Omental fat pad (tissue), 4 donors: ENCODE measurements at places on chromosomes 3 and 15. TPM values are rescaled to one million over a fixed set of nuclear protein-coding genes. Genes with fewer than 3 reads are reported as not detected.

DNA sequence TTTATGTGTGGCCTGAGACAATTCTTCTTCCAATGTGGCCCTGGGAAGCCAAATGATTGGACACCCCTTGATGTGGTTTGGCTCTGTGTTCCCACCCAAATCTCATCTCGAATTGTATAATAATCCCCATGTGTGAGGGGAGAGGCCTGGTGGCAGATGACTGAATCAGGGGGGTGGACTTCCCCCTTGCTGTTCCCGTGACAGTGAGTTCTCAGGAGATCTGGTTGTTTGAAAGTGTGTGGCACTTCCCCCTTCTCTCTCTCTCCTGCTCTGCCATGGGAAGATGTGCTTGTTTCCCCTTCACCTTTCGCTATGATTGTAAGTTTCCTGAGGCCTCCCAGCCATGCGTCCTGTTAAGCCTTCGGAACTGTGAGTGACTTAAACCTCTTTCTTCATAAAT is 60.1 kb upstream of the PARL start:
- no peak for DNase-seq

DNA sequence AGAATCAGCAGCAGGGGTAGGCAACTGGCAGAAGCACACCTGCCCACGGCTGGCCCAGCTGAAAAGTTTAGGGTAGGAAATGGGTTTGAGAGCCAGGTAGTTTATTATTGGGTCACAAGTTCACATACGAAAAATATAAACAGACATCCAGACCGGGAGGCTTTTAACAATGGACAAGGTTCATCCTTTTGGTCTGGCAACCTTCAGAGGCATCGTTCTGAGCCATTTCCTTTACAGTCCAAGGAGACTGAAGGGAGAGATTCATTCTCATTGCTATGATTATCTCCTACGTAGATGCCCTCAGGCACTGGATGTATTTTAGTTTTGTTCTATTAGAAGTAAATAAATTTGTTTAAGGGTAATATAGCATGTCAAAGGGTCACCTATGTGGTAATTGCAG is 248.0 kb upstream of the THBS1 start:
- no peak for DNase-seq

The HEG1 gene
- 95.2 TPM for total RNA-seq

- DNase-seq, result no peak
Observed at GRCh38 chr15:93451822-93452221, 362.8 kb upstream of the RGMA start.

- DNase-seq, result no peak
Observed at GRCh38 chr15:38252481-38253350, at the start of gene SPRED1. SPRED1 (plus strand) TSS chr15:38252836; CDS start chr15:38253186, 350 bp downstream.

DNA sequence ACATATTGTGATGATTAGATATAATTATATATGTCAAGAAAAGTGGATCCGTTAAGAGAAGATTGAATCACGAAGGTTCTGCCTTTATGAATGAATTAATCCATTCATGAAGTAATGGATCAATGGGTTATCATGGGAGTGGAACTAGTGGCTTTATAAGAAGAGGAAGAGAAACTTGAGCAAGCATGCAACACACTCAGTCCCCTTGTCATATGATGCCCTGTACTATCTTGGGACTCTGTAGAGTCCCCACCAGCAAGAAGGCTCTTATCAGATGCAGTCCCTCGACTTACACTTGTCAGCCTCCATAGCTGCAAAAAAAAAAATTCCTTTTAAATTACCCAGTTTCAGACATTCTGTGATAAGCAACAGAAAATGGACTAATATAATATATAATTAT is 301.9 kb downstream of the RAP2B start:
- DNase-seq, result no peak

The C2CD4A gene
- total RNA-seq, result 0.09 TPM

- DNase-seq, result no peak
Observed at GRCh38 chr15:93861956-93862741, 369.2 kb upstream of the MCTP2 start.

DNA sequence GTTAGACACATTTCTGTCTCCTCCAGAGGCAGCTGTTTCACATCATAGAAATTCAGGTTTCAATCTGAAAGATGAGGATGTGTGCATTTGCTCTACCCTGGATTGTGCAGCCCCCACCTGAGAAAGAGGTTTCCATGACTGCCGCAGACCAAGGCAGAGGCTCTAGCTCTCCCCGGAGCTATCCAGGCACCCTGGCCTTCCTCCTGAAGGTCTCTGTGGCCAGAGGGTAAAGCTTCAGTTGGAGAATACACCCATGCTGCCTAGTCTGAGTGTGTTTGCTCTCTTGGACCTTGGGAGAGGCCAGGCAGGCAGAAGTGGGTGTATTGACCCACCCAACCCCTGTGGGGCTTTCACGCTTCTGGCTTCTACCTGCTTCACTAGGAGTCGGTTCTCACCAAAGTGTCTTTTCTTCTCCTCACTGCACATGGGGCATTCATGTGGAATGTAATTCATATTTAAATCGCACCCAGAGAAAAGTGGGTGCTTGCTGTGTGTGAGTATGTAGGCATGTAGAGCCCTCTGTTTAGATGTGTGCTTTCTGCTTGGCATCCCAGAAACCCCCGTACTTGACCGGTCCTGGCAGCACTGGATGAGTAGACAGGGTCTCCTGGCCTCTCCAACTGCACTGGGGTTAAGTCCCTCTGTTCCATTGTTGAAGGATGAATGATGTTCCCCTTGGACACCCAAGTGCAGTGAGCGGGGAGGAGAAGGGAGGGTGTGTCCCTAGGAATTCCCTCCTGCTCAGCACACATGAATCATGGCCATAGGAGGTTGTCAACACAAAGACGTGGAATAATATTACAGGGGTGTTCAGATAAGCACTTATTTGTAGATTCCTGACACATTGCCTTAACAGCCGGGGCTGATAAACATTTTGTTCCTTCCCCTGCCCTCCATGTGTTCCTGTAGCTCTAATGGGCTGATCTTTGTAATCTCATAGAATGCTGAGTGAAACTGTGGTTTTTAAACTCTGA is 20.3 kb upstream of the RAB6B start:
- DNase-seq, result no peak

DNA sequence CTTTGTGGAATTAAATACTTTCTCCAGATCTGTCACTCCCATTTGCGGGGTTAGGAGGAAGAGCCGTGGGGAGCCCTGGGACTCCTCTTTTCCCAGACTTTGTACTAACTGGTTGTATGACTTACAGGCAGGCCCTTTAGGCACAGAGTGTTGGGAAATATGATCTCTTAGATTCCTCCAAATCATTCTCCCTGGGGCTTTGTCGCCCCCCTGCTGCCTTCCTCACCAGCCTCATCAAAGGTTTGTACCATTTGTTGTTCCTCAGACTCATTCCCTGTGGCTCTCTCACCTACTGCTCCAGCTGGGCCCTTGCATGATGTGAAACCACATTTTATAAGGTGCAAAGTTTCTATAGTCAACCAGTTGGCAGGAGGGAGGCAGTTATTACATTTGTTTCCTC is 56.4 kb downstream of the CRYGS start:
- no peak for DNase-seq

The PIGBOS1 gene
- total RNA-seq, result 13.8 TPM

GRCh38 chr15:81947548-81947947 is 98.3 kb downstream of the MEX3B start:
- no peak for DNase-seq

DNA sequence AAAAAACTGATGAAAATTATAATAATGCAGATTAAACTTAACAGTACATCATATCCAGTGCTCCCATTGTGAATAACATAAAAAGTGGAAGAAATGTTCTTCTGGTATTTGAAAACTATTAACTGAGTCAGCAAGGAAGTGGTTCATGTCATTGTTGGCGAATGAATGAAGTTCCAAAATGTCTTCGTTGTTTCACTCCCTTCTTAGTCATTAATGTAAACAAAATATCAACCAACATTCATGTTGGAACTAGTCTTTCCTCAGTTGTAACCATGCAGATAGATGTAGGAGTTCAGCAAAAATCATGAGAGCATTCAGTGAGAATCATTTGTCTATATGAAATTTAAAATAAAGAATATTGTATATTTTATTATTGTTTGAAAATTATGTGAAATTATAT is 44.1 kb upstream of the ICE2 start:
- no peak for DNase-seq

The ISLR gene
- 73.3 TPM for total RNA-seq

- peak; percentile 29 for DNase-seq
Observed at GRCh38 chr3:102673271-102674115, 238.7 kb downstream of the ZPLD1 start.

- no peak for DNase-seq
Observed at GRCh38 chr3:181699171-181699903, 12.4 kb upstream of the SOX2 start.

The DPPA4 gene
- total RNA-seq, result not detected

DNA sequence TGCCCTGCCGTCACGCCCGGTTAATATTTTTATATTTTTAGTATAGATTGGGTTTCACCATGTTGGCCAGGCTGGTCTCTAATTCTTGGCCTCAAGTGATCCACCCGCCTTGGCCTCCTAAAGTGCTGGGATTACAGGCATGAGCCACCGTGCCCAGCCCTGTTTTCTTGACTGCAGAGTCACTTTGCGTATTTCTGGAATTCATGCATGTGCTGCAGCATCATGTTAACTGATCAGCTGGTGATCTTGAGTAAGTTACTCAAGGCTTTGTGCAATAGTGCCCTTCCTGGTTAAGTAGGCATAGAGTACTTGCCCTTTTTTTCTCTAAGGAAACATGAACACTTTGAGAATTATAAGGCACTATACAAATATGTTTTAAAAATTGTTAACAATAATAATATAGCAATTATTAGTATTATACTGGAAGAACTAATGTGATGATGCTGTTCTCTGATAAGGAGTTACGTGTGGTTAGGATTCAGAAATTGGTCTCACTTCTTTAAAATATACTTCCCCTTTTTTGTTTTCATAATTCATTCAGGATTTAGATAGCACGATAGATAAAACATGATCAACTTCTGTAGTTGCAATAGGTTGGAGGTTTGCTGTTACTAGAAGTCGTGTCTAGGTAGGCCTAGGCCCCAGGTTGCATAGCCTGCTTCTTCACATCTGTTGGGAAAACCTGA is 33.6 kb downstream of the GPR171 start:
- no peak for DNase-seq

- no peak for DNase-seq
Observed at GRCh38 chr15:93631958-93632618, 543.1 kb upstream of the RGMA start.

DNA sequence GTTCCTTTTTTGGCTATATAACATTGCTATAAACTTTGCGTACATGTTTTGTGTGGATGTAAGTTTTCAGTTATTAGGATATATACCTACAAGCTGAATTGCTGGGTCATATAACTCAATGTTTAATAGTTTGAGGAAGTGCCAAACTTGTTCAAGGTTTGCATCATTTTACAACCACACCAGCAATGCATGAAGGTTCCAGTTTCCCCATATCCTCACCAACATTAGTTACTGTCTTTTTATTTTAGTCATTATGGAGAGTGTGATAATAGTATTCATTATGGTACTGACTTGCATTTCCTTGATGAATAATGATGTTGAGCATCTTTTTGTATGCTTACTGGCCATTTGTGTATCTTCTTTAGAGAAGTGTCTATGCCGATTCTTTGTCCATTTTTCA is 112.3 kb downstream of the NR1I2 start:
- DNase-seq, result no peak

DNA sequence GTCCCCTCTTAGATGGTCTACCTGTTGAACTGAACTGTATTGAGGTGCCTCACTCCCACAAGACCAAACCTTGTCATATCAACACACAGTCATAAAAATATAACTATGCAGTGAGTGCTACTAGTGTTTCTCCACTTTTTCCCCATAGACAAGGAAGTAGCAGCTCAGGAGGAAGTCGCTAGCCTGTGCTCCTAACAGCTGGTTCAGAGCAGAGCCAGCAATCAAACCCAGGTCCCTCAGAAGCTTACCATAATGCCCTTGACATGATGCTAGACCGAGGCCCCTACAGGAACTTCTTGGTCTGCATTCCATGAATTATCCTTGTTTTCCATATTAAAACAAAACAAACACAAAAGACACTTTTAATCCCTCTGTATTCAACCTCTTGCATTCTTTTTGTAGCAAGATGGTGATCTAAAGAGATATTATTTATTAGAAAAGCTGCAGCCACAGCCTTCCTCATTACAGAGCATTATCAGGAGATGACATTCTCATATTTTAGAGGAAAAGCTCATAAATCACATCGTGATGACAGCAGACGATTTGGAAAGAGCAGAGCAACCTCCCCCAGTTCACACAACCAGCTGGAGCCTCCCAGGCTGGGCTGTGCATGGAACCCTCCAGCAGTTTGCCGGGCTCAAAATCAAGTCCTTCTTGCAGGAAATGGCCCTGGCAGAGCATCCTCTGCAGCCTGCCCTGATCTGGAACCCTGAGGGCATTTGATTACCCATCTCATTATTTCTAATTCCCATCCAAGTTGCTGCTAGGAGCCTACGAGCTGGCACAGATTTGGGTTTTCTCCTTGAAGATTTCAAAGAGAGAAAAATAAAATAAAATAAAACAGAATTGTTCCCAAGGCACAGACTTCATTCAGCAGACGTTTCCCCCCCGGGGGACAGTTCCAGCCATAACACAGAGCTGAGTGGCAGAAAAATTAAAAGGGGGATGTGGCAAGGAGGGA is 118.8 kb downstream of the SRGAP3 start:
- DNase-seq, result no peak

- no peak for DNase-seq
Observed at GRCh38 chr3:122506450-122506849, 8.3 kb downstream of the KPNA1 start.

DNA sequence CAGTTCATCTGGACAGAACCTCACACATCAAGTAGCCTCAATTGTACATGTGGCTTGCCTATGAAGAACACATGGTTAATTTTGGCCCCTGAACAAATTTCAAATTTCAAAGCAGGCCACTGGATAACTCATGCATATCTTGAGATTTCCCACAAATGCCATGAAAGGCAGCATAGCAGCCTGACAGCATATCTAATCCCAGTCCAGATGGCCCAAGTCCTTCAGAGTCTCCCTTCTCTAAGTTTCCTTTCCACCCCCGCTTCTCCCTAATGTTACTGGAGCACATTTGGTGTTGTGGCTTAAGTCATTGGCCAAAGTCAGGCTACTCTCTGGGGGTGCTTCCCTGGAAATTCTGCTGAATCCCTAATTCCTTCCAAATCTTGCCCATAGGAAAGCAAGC is 53.8 kb upstream of the COL6A6 start:
- DNase-seq, result no peak

- DNase-seq, result no peak
Observed at GRCh38 chr15:45091576-45091975, 22.4 kb downstream of the DUOX2 start.

The MKRN3 gene
- total RNA-seq, result 1.4 TPM

DNA sequence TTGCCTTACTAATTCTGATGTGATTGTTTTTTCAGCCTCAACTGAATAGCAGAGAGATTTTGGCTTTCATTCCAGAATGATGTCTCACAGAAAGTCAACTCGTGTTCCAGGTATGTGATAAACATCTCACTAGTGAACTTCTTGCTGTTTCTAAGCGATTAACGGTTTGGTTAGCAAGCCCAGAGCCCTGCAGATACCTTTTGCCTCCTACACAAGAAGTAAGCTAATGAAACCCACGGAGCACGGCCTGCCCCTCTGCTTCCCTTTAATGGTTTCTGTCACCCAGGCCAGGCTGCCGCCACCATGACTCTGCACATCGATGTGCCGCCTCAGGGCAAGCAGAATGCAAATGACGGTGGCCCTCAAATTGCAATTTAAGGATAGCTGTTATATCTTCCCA is 155.9 kb upstream of the ICE2 start:
- DNase-seq, result no peak

The CHRNA7 gene
- 0.63 TPM for total RNA-seq
